Substantia nigra (tissue), 51 donors: ENCODE measurements at places on chromosomes 13 and 19.
A peak's percentile ranks its signal among the peaks of the same experiment; 100 is the strongest.

DNA sequence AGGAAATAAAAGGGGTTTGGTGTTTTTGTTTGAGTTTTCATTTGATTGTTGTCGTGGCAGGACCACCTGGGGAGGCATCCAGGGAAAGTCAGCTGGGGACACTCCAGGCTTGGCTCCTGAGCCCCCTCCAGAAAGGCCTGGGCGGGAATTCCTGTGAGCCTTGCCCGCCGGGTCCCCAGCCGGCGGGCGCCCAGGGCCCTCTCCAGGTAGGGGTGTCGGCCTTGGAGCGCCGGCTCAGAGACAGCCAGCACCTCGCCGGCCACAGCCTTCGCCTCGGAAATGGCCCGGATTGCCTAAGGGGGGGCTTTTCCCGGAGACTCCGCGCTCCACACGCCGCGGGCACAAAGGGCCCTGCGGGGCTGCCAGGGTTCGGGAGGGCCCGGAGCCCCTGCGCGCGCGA, 125.0 kb downstream of the TNFRSF19 start:
- DNase-seq, result no peak

GRCh38 chr13:45055902-45056648, 64.2 kb upstream of the GTF2F2 start:
- DNase-seq, result peak; percentile 4

- no peak for DNase-seq
Observed at GRCh38 chr19:4635754-4636116, 3.6 kb upstream of the TNFAIP8L1 start.

DNA sequence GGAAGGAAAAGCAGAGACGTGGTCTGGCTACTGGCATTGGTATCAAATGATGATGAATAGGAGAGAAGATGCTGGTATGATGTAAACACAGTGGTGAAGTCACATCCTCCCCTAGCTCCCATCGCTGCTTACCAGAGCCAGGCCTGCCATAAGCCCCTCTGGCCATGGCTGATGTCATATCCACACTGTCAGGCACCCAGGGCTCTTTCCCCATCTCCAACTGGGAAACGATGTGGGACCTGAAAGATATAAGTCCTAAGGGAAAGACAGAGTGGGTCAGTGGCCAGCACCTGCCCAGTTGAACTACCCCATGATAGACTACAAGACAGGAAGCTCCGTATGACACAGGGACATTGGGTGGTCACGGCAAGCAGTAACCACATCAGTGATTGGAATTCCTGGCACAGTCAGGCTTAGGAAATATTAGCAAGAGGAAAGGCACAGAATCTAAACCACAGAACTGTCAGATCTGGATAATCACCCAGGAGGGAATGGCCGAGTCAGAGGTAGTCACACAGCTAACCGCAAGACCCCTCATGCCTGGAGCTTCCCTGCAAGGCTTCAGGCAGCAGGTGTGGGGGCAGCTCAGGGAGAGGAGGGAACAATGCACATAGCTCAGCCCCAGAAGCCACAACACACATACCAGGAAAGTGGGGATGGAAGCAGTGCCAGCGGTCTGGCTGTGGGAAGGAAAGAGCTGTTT, 3.8 kb downstream of the ZNF792 start:
- DNase-seq, result no peak

- DNase-seq, result no peak
Observed at GRCh38 chr19:50573741-50574461, 5.7 kb upstream of the LRRC4B start.

- no peak for DNase-seq
Observed at GRCh38 chr13:80011448-80012212, 329.3 kb downstream of the SPRY2 start.

DNA sequence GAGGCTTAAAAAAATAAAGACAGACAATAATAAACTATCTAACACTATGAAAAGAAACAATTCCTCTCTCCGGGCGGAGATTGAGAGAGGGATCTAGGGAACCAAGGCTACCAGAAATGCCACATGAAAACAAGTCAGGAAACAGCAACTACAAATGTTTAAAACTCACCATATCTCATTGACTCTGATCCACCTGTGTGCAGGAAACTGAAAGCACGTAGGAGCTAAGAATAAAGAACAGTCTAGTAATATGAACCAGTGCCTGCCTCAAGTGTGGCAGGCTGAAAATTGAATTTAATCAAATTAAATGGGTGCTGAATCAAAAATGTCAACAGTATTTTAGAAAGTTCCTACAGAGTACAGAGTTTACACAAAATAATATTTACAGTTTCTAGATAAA, 1701.0 kb downstream of the SLITRK5 start:
- DNase-seq, result no peak

DNA sequence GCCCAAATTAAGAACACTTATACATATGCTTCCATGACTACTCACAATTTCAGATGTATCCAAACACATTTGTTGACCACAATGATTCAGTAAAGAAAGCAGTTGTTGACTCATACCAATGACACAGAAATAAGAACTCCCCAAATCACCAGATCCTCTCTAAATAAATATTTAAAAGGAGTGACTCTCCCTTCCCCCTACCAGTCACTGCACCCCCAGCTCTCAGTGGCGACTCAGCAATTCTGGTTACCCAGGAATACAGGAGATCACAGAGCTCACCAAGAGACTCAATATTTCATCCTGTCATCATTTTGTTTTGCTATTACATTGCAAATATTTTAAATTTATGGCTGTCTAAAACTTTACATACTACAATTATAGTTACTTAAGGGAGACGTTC, 131.5 kb downstream of the RGCC start:
- DNase-seq, result no peak

- peak; percentile 56 for DNase-seq
Observed at GRCh38 chr13:44576351-44577235, 463 bp upstream of the TSC22D1 start.

GRCh38 chr13:91557328-91558090, 159.1 kb downstream of the GPC5 start:
- no peak for DNase-seq

DNA sequence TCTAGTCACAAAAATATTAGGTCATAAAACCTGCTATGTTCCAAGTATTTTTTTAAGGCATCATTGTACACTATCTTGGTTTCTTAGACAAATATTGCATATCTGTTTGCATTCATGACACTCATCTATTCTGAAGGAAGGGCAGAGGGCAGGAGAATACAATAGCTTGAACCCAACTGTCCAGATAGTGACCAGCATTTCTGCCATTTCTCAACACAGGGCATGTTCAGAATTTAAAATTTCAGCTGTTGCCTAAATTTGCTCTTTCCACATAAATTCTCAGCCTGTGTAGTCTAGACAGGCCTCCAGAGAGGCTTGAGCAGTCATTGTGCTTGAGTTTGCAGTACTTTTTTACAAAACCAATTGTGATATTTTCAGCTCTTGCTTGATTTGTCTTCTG, 119.5 kb downstream of the ZAR1L start:
- DNase-seq, result no peak

DNA sequence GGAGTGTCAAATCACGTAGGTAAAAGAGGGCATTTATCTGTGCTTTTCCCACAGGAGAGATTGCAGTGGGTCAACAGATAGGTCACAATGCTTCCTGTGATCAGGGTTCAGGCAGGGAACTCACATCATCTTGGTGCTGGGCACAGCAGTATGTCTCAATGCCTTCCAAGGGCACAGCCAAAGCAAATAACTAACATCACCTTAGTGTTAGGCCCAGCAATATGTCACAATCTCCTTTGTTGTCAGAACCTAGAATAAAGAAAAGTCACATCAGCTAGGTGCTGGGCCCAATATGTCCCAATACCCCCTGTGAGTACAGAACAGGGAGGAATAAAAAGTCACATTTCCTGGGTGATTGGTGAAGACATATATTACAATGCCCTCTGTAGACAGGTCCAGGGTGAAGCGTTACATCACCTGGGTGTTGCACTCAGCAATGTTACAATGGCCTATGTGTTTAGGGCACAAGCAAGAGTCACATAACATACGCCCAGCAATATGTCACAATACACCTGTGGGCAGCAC, 11.4 kb upstream of the ZNF724 start:
- DNase-seq, result no peak

DNA sequence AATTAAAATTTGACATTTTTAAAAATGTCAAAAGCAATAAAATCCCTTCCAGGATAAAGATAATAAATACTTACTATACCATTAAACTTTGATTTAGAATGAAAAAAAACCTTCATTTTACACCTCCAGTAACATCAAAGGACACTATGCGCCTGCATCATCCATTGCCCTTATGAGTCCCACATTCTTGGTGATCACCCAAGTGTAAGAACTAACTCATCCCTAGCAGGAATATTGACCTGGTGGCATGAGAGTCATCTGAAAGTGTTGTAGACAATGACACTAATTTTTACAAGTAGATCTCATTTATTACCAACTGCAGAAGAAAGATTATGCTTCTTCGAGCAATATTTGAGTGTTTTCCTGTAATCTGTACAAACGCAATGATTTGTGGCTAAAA, 1128.9 kb downstream of the EFNB2 start:
- no peak for DNase-seq

- no peak for DNase-seq
Observed at GRCh38 chr19:47274891-47275761, 441 bp downstream of the INAFM1 start.

DNA sequence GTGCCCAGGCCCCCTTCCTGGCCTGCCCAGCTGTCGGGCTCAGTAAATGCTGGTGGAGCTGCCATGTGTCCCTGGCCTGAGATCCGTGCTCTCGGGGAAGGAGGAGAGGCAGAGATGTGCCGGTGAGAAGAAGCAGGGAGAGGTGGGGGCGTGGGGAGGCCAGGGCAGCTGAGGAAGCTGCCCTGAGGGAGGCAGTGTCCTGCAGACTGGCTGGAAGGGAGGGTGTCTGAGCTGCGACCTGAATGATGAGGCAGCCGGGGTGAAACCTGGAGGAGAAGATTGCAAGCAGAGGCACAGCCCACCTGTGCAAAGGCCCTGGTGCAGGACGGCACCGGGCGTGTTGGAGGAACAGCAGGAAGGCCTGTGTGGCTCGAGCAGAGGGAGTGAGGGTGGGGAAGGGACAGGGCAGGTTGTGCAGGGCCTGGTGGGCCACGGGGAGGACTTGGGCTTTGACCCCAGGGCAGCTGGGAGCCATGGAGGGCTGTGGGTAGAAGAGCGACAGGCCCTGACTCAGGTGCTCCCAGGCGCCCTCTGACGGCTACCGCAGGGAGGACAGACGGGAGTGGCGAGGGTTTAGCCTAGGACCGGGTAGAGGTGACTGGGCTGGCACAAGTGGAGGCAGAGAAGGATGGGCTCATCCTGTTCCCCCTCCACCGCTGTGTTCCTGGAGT, 14.0 kb upstream of the CELF5 start:
- no peak for DNase-seq

GRCh38 chr13:75830842-75831241, 194.7 kb downstream of the LMO7 start:
- no peak for DNase-seq

GRCh38 chr13:82438320-82438719, 1444.0 kb downstream of the SLITRK1 start:
- DNase-seq, result no peak

- no peak for DNase-seq
Observed at GRCh38 chr13:34164582-34164981, 346.6 kb downstream of the RFC3 start.

DNA sequence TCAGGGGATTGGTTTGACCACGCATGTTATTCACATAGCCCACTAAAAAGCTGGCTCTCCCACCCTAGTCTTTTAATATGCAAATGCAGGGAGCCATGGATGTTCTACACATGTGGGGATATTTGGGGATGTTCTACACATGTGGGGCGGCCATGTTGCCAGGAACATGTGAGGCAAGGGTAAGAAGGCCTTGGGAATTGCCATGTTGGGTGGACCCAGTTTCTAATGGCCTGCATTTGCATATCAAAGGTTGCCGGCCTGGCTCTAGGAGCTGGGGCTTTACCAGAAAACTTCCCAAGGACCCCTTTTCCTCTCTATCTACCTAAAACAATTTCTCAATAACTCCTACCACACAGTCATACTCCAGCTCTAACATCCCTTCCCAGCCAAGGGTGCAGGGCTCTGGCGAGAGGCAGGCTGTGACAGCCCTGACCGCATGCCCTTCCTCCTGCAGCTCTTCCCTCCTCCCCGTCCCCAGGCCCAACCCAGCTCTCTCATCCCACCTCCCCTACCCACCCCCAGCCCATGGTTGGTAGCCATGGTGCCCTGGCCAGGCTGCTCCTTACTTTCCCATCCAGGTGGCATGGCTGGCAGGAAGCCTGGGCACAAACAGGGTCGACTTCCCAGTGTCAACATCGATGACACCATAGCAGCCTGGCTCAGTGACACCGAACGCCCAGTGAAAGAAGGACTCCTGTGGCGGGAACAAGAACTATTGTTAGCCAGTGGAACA, 11.0 kb downstream of the PEPD start:
- DNase-seq, result no peak

DNA sequence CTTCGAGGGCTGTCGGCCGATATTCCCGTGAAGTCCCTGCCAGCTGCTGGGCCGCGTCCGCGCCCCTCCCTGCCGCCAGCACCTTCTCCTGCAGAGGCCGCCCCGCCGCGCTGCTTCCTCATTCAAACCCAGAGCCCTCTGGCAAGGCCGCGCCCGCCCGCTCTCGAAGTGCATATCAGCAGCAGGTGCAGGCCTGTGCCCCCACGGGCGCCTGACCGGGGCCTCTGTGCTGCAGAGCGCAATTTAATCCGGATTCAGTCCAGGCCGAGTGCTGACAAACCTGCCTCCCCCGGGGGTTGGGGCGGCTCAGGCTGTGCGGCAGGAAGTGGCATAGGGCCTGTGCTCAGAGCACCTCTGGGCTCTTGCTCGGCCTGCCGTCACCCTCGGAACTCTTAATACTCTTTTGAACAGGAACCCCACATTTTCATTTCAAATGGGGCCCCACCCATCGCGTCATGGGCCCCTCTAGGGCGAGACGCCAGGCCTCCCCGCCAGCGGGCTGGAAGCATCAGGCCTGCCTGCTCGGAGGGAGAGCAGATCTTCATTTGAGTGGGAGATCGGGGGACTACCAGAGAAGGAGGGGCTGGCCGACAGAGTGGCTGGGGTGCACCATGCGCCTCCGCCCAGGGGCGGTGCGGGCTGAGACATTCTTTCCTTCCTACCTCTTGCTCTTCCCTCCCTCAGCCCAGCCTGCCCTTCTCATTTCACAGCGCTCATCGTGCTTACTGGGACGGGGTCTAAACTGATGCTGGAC, 125.7 kb downstream of the TNFRSF19 start:
- no peak for DNase-seq

- no peak for DNase-seq
Observed at GRCh38 chr19:44728178-44728577, 20.3 kb upstream of the BCL3 start.

- no peak for DNase-seq
Observed at GRCh38 chr19:12346896-12347295, 13.5 kb upstream of the ZNF563 start.

GRCh38 chr19:15467734-15468214, 3.4 kb upstream of the RASAL3 start:
- DNase-seq, result no peak
